NCI-H1436 (cell line): ENCODE measurements at places on chromosomes 3 and 15.

GRCh38 chr3:99751649-99752048 is 66.0 kb upstream of the CMSS1 start:
- no peak for DNase-seq

GRCh38 chr15:34079904-34080303 is 21.8 kb downstream of the EMC7 start:
- DNase-seq: no peak

GRCh38 chr3:53774414-53774813 is 71.8 kb downstream of the CHDH start:
- no peak for DNase-seq

DNA sequence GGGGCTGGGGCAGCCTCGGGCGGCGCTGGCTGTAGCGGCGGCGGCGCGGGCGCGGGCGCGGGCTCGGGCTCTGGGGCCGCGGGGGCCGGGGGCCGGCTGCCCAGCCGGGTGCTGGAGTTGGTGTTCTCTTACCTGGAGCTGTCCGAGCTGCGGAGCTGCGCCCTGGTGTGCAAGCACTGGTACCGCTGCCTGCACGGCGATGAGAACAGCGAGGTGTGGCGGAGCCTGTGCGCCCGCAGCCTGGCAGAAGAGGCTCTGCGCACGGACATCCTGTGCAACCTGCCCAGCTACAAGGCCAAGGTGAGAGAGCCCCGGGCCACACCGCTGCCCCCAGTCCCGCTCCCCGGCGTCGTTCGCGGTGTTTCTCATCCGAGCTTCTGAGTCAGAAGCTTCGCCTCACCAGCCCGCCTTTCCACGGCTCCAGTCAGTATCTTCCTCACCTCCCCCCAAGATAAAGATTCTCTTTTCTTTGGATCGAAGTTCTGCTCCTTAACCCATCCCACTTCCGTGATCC is 600 bp downstream of the FBXO45 start:
- peak; percentile 1 for DNase-seq
